ENCODE measurements at places on chromosomes 7 and 10.

DNA sequence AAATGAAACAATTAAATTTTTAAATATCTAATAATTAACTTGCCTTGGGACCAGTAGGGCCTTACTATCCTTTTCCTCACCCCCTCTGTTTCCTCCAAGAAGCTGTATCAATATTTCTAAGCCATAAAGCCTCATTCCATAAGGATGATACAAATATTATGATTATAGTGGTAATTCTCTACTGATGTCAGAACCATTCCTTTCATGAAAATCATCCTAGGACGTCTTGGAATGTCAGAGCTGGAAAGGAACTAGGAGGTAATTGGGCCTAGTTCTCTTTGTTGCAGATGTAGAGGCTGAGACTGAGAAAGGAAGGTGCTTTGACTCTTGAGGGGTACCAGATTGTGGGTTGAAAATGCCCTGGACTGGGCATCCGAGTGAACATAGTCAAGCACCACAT, 766.7 kb upstream of the GHITM start:
- DNase-seq: no peak

DNA sequence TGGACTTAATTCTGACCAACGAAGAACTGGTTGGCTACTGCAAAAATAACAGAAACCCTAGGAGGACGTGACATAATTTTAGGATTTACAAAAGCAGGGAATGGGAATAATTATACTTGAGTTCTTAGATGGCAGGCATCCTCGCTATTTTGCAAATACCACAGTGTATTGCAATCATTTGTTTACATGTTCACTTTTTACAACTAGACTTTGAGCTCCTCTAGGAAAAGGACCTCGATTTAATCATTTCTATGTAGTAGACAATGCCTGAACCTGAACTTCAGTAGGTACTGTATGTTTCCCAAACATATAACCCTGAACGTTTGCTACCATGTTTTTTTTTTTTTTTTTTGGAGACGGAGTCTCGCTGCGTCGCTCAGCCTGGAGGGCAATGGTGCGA, 137.7 kb downstream of the CNOT4 start:
- no peak for DNase-seq

DNA sequence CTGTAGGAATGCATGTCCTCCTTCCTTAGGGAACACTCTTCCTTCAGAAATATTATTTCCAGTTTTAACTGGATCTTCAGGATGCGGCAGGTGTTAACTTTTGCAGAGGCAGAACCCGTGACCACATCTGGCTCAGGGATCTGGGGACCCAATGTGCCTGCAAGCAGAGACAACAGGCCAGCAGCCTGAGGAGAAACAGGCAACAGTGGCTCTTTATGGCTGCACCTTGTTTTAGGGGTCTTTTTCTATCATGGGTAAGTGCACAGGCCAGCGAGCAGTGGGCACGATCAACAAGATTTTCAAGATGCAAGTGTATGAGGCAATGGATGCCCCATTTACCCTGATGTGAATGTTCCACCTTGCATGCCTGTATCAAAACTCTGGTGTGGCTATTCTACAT, 497.5 kb upstream of the KLF6 start:
- DNase-seq: no peak

GRCh38 chr10:61140765-61141392, 196.9 kb upstream of the RHOBTB1 start:
- DNase-seq: no peak

DNA sequence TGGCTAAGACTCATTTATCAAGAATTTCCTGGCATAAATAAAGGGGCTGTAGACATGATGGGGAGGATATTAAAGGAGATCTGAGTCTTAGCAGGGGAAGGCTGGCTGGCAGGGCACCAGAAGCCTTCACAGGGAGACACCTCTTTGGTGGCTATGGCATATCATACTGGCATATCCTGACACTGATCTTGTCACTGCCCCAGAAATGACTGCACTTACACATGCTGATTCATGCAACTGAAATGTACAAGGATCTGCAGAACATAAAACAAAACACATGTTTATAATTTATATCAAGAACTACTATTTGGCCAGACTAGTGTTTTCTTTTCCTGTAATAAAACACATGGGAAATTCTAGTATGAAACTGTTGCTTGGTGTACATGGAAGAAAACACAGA, 5.5 kb upstream of the LIPN start:
- DNase-seq: no peak
